ENCODE measurements at places on chromosomes 1 and 21. TPM values are rescaled to one million over a fixed set of nuclear protein-coding genes. Genes with fewer than 3 reads are reported as not detected.
A peak's percentile ranks its signal among the peaks of the same experiment; 100 is the strongest.

- H3K4me1 ChIP-seq = no peaks in the 10 kb centered on the region
- DNase-seq = peak; percentile 7
- no peak overlapping the region for H3K27ac ChIP-seq
- no peak overlapping the region for H3K4me3 ChIP-seq
Measured at GRCh38 chr1:228313536-228314277, 92.9 kb downstream of the TRIM11 start.

DNA sequence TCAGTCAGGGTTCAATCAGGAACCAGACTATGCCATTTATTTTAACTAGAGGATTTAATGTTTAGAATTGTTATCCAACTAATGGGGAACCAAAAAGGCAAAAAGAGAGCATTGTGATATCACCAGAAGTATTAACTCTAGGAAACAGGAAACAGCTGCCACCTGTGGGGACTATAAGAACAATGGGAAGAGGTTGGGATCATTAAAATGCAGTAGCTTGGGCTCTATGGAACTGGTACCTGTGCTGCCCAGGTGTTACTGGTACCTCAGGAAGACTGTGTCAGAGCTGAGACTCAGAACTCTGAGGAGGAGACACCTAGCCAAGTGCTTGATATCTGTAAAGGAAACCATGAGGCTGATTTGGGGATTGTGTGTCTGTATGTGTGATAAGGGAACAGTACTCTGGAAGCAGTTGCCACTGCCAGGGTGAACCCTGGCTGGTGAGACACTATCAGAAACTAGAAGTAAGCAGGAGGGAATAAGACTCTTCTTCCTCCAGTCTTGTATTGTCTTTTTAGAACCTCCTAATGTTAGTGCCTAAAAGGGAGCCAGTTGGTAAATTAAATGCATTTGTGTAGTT lies 49.4 kb downstream of the MAN1A2 start:
- no peak for DNase-seq
- no peak overlapping the region for H3K4me3 ChIP-seq
- no peaks in the 10 kb centered on the region for H3K36me3 ChIP-seq
- no peaks in the 10 kb centered on the region for H3K27me3 ChIP-seq
- peaks cover 15% of the 10 kb centered on the region for H3K4me1 ChIP-seq

Gene OR2T35
- total RNA-seq = not detected

Gene HES3
- total RNA-seq = not detected

DNA sequence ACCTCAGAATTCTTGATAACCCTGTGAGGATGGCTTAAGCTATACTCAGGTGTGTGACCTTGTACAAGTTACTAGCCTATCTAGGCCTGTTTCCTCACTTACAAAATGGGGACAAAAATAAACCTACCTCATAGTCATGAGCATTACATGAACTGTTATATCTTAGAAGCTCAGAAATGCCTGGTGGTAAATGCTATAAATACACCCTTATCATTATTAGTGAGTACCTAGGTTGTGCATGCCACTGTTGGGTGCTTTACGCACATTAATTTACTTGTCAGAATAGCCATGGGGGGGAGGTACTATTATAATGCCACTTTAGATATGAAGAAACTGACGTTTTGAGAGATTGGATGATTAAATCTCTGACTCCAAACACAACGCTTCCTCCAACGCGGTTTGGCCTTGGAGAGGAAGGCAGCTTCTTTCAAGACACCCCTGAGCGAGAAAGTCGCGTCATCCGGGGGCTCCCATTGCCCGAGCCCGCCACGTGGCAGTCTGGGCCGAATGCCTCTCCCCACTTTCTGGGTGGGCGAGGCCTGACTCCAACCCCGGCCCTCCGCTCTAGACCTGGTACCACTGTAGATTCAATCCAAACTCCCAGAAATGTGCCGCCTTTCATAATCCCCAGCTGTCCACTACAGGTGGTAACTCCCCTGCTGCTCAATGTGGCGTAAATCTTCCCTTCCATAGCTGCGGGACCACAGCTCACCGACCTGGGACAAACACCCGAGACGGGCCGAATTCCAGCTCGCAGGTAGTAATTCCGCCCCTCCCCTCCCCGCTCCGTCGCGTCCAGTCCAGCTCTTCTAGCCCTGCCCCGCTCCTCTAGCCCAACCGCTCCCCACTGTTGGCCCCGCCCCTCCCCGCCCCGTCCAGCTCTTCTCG lies 771 bp upstream of the RAD54L start:
- no peaks in the 10 kb centered on the region for H3K4me1 ChIP-seq
- peak overlapping the region; percentile 57 for H3K27ac ChIP-seq
- H3K36me3 ChIP-seq = no peaks in the 10 kb centered on the region

- DNase-seq = no peak
- H3K27me3 ChIP-seq = peaks cover 4% of the 10 kb centered on the region
- no peaks in the 10 kb centered on the region for H3K36me3 ChIP-seq
- no peak overlapping the region for H3K27ac ChIP-seq
- no peak overlapping the region for H3K4me3 ChIP-seq
Measured at GRCh38 chr21:31181082-31181750, 142.9 kb upstream of the KRTAP19-8 start.

DNA sequence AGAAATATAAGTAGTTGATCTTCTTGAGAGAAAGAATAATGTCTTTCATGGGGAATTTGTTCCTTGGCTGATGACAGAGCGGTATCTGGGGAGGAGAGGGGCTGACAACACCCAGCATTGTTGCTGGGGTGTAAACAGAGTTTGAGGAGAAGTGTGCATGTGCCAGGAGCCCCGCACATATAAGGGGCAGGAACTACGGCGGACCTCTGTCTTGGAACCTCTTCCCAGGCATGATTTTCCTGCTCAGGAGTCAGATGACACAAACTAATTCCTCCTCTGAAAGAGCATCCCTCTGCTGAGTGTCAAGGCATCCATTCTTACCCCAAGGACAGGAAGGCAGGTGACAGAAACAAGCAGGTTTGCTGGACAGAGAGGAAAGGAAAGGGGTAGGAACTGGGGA lies 119.1 kb downstream of the TPTE start:
- no peaks in the 10 kb centered on the region for H3K27me3 ChIP-seq
- H3K36me3 ChIP-seq = no peaks in the 10 kb centered on the region
- H3K27ac ChIP-seq = no peak overlapping the region

Gene RXFP4
- not detected for total RNA-seq

- H3K4me1 ChIP-seq = no peaks in the 10 kb centered on the region
- no peak overlapping the region for H3K4me3 ChIP-seq
- no peak for DNase-seq
- H3K27ac ChIP-seq = no peak overlapping the region
Measured at GRCh38 chr1:236736761-236737160, 50.5 kb downstream of the ACTN2 start.

DNA sequence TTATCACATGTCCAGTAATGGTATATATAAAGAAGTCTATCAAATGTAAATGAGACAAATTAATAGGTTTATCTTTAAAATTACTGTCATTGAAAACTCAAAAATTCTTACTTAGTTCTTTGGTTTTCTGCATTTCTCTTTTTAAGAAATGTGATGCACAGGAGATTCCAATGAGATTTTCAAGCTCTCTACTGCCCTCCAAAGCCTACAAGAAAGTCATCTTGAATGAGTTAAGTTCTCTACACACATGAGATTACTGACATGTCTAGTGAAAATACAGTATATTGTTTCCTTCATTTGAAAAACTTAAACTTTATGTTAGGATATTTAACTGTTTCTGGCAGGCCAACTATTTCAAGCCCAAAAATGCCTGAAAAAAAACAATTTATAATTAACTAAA lies 68.8 kb downstream of the ITGB3BP start:
- H3K27ac ChIP-seq = no peak overlapping the region
- DNase-seq = no peak
- H3K4me1 ChIP-seq = no peaks in the 10 kb centered on the region
- H3K36me3 ChIP-seq = no peaks in the 10 kb centered on the region
- H3K27me3 ChIP-seq = no peaks in the 10 kb centered on the region
- no peak overlapping the region for H3K4me3 ChIP-seq

- no peaks in the 10 kb centered on the region for H3K27me3 ChIP-seq
- H3K27ac ChIP-seq = no peak overlapping the region
- no peak for DNase-seq
- H3K4me3 ChIP-seq = no peak overlapping the region
Measured at GRCh38 chr1:154952664-154953063, 3.2 kb downstream of the PBXIP1 start.

Gene PRRX1
- total RNA-seq = 10.7 TPM

- H3K4me3 ChIP-seq = no peak overlapping the region
- DNase-seq = no peak
- peaks cover 10% of the 10 kb centered on the region for H3K4me1 ChIP-seq
- H3K27ac ChIP-seq = no peak overlapping the region
- H3K27me3 ChIP-seq = no peaks in the 10 kb centered on the region
Measured at GRCh38 chr21:17495680-17496079, 17.2 kb upstream of the CXADR start.

DNA sequence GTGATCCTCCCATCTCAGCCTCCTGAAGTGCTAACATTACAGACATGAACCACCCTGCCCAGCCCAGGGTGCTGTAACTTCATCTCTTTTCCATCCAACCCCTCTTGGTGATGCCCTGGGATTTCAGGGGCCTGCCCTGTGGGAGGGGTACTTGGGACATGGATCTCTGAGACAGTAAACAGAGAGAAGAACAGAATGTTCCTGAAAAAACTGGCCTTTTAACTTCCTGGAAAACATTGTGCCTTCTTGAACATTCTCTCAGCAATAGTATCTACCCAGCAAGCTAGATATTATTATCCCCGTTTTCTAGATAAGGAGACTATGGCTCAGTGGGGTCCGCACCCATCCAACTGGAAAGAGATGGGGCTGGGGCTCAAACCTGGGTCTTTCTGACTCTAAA lies 57.0 kb downstream of the VWA5B1 start:
- no peaks in the 10 kb centered on the region for H3K27me3 ChIP-seq
- H3K4me1 ChIP-seq = no peaks in the 10 kb centered on the region
- no peaks in the 10 kb centered on the region for H3K36me3 ChIP-seq
- no peak overlapping the region for H3K4me3 ChIP-seq
- DNase-seq = no peak

Gene TCHHL1
- total RNA-seq = not detected

DNA sequence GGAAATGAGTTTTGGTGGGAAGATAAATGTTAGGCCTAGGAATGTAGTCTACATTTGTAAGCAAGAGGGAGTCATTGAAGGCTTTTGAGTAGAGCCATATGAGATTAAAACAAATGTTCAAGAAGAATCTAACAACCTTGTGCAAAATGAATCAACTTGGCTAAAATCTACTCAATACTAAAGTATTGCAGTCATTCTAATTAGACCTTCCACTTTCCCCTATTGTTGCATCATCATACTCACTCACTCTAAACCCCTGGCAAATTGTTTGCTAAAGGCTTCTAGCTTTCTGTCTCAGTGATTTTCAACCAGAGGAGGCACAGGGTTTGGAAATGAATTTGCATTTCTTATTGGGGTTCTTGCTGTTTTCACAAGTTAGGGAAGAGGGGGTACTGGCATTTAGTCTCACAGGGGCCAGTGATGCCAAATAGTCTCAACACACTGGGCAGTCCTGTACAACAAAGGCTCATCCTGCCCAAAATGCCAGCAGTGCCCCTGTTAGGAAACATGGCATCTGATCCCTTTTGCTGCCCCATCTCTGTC lies 85.3 kb downstream of the SEC16B start:
- no peak overlapping the region for H3K4me3 ChIP-seq
- no peak for DNase-seq
- H3K4me1 ChIP-seq = no peaks in the 10 kb centered on the region

- H3K36me3 ChIP-seq = no peaks in the 10 kb centered on the region
- H3K4me1 ChIP-seq = no peaks in the 10 kb centered on the region
- no peak for DNase-seq
- no peak overlapping the region for H3K27ac ChIP-seq
- H3K27me3 ChIP-seq = no peaks in the 10 kb centered on the region
Measured at GRCh38 chr1:176559878-176560277, 96.9 kb downstream of the PAPPA2 start.

- no peak for DNase-seq
- no peak within 1 kb of the TSS for H3K27ac ChIP-seq
- H3K36me3 ChIP-seq = no peaks in the 10 kb centered on the region
- H3K4me1 ChIP-seq = no peaks in the 10 kb centered on the region
Measured at GRCh38 chr1:162861101-162861500, at the start of gene CCDC190. TSS of gene CCDC190 (minus strand) at chr1:162861175. CDS start at chr1:162859646, 1,529 bp downstream.

- no peak overlapping the region for H3K27ac ChIP-seq
- H3K36me3 ChIP-seq = no peaks in the 10 kb centered on the region
- H3K4me1 ChIP-seq = no peaks in the 10 kb centered on the region
- no peak for DNase-seq
- H3K4me3 ChIP-seq = no peak overlapping the region
- no peaks in the 10 kb centered on the region for H3K27me3 ChIP-seq
Measured at GRCh38 chr1:1415751-1416150, 5.3 kb downstream of the ANKRD65 start.

Gene SERINC2
- 15.1 TPM for total RNA-seq

Gene CHIA
- total RNA-seq = not detected

GRCh38 chr1:94117259-94117851 lies 3.6 kb downstream of the ABCA4 start:
- no peak for DNase-seq
- H3K36me3 ChIP-seq = no peaks in the 10 kb centered on the region
- no peaks in the 10 kb centered on the region for H3K27me3 ChIP-seq
- no peak overlapping the region for H3K27ac ChIP-seq
- no peak overlapping the region for H3K4me3 ChIP-seq

Gene RSPH1
- total RNA-seq = 2.4 TPM

Gene FAM72D
- total RNA-seq = not detected

DNA sequence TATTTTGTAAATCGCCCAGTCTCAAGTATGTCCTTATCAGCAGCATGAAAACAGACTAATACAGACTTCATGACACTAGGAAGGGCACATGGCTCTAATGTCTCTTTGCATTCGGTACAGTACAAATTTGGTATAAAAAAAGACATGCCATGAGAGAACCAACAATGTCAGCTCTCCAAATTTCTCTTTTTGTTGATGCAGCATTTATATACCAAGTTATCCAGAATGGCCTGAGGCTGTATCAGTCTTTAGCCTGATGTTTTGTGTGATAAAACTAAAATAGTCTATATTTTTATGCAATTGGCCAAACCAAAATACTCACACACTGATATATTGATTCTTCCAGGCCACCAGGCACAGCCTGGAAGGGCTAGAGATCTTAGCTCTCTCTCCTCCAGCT lies 124.3 kb upstream of the SAMSN1 start:
- H3K36me3 ChIP-seq = no peaks in the 10 kb centered on the region
- no peaks in the 10 kb centered on the region for H3K27me3 ChIP-seq
- no peak overlapping the region for H3K27ac ChIP-seq
- no peaks in the 10 kb centered on the region for H3K4me1 ChIP-seq
- H3K4me3 ChIP-seq = no peak overlapping the region
- no peak for DNase-seq

Gene ADAMTS5
- 0.14 TPM for total RNA-seq

DNA sequence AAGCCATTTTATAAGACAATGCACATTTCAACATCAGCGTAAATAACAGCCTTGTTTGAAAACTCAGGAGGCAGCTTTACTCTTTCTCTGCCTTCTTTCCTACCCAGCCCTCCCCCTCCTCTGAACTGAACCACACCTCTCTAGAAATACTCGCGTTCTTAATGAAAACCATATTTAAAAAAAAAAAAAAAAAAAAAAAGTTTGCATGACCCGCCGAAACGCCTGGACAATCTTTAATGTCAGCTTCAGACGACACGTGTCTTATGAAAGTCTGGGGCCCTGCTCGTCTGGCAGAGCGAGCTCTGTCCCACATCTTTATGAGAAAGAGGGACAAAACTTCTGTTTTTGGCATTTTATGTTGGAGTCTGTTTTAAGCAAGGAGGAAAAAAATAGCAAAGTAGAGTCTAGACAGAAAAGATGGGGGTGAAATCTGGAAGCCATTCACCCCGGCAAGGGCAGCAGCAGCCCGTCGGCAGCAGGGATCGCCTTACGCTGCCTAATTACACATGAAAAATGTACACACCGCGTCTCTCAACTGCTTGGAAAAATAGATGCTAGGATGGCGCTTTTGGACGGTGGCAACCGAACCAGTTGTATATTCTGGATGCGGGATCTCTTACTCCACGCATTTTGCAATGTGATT lies 130.4 kb upstream of the ETS2 start:
- H3K27ac ChIP-seq = no peak overlapping the region
- no peaks in the 10 kb centered on the region for H3K36me3 ChIP-seq
